ENCODE measurements at places on chromosomes 6 and 20. TPM values are rescaled to one million over a fixed set of nuclear protein-coding genes. Genes with fewer than 3 reads are reported as not detected.

The SAPCD1 gene
- total RNA-seq, result 9.4 TPM

The OGFR gene
- 45.8 TPM for total RNA-seq

The OR12D3 gene
- not detected for total RNA-seq

The HLA-DPB1 gene
- 9.8 TPM for total RNA-seq

The FABP7 gene
- total RNA-seq, result not detected

The SYNGAP1 gene
- 20.2 TPM for total RNA-seq

The NMBR gene
- total RNA-seq, result not detected

The HLA-DOB gene
- total RNA-seq, result 2.0 TPM

The OR2J3 gene
- not detected for total RNA-seq

The FHL5 gene
- not detected for total RNA-seq

The WDR46 gene
- total RNA-seq, result 197 TPM

The COL20A1 gene
- total RNA-seq, result not detected

The DNAH8 gene
- total RNA-seq, result 0.22 TPM

The LRFN2 gene
- not detected for total RNA-seq
